ENCODE measurements at places on chromosomes 4 and X. TPM values are rescaled to one million over a fixed set of nuclear protein-coding genes. Genes with fewer than 3 reads are reported as not detected.

DNA sequence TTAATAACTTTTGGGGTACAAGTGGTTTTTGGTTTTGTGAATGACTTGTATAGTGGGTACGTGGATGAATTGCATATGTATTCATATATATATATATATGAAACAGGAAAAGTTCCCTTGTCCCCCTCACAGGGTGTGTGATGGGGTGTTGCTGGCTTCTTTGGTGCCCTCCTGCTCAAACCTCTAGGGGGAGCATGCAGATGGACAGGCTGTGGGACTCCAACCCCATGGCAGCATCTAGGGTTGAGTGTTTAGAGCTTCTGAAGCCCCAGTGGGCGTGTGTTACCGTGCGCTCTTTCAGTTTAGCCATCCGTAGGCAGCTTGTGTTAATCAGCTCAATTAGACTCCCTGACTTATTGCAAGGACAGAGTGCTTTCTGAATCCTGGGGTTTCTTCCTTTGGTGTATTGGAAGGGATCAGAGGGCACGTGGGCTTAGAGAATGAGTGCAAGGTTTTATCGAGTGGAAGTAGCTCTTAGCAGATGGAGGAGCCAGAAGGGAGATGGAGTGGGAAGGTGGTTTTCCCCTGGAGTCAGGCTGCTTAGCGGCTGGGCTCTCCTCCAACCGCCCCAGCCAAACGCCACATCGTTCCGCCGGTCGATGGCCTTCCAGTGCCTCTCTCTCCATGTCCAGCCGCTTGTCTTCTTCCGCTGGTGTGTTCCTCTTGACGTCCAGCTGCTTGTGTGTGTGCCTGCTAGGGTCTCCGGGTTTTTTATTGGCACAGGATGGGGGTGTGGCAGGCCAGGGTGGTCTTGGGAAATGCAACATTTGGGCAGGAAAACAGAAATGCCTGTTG is 674.4 kb upstream of the LCORL start:
- DNase-seq, result no peak

Gene ASB12
- total RNA-seq, result 0.33 TPM

DNA sequence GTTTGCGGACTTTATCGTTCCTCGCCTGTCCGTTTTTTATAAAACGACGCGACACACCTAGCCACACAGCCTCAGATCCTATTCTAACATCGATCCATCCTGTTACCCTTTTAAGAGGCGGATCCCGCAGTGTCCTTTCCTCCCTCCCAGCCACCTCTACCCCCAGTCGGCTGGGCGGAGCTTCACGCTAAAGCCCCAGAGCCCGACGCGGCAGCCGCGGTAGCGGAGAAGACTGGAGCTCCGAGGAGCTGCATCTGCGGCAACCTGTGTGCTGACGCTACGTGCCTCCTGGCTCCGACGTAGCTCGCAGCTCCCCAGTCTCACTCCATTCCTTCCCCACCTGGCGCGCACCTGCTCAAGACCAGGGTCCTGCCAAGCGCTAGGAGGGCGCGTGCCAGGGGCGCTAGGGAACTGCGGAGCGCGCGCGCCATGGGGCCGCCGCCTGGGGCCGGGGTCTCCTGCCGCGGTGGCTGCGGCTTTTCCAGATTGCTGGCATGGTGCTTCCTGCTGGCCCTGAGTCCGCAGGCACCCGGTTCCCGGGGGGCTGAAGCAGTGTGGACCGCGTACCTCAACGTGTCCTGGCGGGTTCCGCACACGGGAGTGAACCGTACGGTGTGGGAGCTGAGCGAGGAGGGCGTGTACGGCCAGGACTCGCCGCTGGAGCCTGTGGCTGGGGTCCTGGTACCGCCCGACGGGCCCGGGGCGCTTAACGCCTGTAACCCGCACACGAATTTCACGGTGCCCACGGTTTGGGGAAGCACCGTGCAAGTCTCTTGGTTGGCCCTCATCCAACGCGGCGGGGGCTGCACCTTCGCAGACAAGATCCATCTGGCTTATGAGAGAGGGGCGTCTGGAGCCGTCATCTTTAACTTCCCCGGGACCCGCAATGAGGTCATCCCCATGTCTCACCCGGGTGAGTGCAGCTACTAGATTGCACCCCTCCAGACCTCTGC is at the start of gene RNF128:
Gene RNF128 (plus strand): TSS at position 217 of the 953 bp plus-strand sequence. CDS start 213 bp downstream, at position 430.
- DNase-seq, result peak; percentile 40

GRCh38 chr4:94507281-94507680 is 55.5 kb downstream of the PDLIM5 start:
- DNase-seq, result no peak

DNA sequence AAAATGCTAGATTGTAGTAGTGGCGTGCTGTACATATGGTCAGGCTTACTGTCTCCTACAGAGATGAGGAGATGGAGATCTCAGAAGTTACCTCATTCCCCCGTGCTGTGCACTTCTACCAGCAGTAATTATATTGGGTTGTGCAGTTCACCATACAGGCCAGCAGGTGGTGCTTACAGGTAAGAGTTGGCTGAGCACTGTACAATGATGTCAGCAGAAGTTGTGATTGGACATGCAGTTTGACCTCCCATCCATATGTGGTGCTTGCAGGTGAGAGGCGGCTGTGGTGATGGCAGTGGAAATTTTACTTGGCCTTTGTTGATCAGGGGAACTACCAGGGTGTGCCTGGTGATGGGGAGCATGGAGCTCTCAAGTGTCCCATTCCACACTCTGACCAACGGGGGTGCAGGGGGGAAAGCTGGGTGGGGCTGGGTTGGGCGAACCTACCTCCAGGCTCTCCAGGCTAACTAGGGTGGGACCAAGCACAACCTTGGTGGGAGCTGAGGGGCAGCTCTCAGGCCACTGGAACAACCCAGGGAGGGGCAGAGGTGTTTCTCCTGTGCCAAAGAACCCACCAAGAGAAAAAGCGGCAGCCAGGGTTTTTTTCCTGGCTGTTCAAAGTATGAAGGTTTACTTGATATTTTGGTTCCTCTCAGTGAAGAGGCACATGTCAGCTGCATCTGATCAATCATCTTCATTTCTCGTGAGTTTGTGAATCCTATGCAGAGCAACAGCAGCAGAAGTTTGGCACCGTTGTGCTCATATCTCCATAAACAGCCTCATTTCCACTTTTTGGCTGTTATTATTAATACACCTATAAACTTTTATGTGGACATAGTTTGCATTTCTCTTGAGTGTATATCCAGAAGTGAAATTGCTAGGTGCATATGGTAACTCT is 73.8 kb upstream of the FREM3 start:
- DNase-seq, result peak; percentile 71

- DNase-seq, result no peak
Observed at GRCh38 chr4:54085284-54085683, 14.7 kb upstream of the GSX2 start.

GRCh38 chr4:184536065-184536880 is 61.9 kb upstream of the IRF2 start:
- no peak for DNase-seq

- DNase-seq, result peak; percentile 44
Observed at GRCh38 chrX:19554786-19555185, 39.5 kb upstream of the MAP3K15 start.

DNA sequence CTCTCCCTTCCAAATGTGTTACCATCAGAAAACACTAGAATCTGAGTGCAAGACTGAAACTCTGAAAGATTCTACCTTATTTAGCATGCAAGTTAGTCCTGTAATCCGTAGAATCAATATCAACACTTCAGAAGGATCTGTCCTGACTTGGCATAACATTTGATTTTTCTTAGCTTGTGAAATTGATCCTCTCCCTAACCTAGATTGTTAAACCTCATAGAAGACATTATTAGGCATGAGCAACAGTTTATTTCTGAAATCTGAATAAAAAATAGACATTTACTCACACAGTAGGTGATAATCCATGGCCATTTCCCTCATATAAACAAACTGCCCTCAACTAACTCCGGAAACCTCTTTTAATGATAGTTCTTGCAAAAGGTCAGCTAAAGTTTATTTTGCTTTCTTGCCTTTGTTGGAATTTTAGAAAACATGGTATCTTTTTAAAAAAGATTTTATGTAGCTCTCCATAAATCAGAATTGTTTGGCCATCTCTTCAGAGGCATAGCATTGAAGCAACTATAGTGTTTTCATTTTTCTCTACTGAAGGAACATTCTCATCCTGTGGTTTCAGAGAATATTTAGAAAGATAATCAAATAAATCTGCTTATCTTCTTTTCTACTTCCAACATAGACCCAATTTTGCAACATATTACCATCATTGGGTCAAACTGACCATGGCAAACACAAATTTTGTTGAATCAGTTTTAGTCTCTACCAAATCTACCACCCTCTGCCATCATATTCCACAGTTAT is 38.5 kb upstream of the PDLIM5 start:
- DNase-seq, result no peak

Gene NMU
- total RNA-seq, result not detected

DNA sequence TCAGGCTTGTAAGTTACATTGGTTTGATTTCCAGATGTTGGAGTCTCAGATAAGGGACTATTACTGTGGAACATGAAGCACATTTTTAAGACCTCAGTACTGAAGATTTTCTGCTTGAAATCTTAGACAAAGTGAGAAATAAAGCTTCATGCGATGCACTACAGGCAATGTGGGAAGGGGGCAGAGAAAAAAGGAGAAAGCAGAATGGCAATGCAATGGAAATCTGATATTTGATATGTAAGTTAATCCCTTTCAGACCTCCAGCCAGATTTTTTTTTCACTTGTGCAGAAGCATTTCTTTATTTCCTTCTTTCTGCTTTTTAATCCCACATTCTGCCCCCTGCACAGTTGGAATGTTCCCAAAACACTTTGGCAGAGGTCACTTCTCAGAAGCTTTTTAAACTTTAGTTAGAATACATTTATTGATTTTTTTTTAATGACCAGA is 174.3 kb downstream of the ADGRL3 start:
- DNase-seq, result no peak

DNA sequence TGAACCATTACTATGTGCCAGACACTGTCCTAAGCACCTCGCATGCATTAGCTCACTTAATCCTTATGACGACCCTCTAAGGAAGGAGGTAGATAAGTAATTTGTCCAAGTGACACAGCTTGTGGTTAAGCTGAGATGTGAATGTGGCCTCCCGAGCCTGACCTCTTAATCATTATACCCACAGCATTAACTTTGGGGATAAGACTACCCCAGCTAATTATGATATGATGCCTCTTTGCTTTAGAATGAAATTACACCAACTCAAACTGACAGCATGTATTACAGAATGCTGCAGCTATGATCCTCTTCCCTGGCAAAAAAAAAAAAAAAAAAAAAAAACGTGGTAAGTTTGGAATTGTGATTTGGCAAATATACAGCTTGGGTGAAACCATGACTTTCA is 53.5 kb downstream of the APBB2 start:
- DNase-seq, result no peak

DNA sequence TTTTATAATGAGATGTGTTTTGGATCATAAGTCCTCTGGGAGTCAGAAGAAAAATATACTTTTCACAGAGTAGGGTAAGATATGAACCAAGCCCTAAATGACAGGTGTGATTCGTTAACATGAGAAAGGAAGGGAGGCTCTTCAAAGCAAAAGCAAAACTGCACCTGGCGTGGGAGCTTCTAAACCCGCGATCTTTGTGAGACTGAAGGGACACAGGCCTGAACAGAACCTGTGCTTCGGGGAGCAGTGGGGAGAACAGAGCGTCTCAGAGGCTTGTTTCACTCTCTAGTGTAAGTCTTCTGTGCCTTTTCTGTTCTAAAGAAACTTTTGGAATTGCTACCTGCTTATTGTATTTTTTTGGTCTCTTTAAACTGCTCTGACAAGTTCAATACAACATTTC is 30.2 kb upstream of the CYP4V2 start:
- peak; percentile 71 for DNase-seq

Gene TCEAL2
- not detected for total RNA-seq

DNA sequence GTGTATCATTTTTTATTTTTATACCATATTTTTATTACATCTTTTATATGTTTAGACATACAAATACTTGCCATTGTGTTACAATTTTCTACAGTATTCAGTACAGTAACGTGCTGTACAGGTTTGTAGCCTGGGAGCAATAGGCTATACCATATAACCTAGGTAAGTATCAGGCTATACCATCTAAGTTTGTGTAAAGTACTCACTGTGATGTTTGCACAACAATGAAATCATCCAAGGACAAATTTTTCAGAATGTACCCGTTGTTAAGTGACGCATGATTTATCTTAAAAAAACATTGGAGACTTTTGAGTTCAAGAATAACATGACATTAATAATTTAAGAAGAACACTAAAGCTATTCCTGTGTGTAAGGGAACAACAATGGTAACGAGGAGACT is 96.0 kb upstream of the LEF1 start:
- DNase-seq, result no peak

DNA sequence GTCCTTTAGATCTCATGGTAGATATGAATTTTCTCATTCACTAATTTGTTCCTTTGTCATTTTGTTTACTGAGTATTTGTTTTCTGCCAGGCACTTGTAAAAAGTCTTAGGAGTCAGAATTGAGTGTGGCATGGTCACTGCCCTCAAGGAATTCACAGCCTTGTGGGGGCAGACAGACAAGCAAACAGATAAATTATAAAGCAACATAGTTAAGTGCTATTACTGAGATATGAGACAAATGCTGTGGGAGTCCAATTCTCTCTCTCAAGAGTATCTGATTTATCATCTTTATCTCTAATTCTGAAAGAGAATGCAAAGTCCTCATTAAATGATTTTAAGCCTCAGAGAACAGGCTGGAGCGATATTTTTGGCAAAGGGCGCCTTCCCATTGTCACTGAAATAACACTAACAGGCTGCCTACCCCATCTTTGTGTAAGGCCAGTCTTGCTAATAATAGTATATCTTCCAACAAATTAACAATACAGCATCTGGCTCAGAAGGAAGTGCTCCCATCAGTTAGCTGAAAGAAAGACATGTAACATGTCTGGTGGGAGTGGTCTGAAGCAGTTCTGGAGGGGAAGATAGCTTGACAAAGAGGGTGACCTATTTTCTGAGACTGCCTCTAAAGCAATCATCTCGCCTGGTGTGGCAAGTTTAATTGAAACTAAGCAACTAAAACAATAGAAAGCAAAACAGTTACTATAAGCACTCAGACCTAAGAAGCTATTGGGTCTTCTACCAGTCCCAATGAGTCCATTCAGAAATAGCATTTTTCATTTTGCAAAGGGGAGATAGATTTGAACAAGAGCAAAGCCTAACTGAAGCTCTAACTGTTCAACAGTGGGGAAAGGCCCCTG is 61.5 kb upstream of the AMOT start:
- no peak for DNase-seq

DNA sequence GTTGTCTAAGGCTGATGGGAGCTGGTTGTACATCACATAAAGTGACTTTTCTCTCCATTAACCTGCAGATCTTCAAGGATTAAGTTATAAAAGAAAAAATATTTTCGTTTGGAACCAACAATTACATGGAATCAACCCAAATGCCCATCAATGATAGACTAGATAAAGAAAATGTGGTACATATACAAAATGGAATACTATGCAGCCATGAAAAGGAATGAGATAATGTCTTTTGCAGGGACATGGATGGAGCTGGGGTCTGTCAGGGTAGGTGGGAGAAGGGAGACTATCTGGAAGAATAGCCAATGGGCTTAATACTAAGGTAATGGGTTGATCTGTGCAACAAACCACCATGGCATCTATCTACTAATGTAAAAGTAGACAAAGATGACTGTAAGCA is 313.2 kb downstream of the FSTL5 start:
- no peak for DNase-seq
